ENCODE measurements at places on chromosomes 1 and 21.
A peak's percentile ranks its signal among the peaks of the same experiment; 100 is the strongest.

DNA sequence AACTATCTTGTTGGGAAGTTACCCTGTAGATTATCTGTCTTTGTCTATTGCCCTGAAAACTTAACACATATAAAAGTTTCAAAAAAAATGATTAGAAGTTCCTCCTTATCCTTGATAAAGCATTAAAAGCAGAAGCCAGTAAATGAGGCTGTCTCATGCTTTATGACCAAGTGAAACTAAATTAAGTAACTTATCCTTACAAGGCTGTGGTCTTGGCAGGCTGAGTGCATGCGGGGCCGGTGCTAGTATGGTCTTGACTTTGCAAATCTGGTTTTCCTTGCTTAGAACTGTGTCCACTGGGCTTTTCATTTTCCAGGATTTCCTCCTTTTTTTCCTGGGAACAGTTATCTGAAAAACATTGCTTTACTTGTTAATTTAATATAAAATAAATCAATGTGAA lies 43.1 kb downstream of the PCNX2 start:
- DNase-seq = no peak

GRCh38 chr1:200640963-200641401 lies 20.4 kb upstream of the KIF14 start:
- DNase-seq = no peak

- no peak for DNase-seq
Measured at GRCh38 chr1:91406773-91407389, 2.2 kb upstream of the HFM1 start.

DNA sequence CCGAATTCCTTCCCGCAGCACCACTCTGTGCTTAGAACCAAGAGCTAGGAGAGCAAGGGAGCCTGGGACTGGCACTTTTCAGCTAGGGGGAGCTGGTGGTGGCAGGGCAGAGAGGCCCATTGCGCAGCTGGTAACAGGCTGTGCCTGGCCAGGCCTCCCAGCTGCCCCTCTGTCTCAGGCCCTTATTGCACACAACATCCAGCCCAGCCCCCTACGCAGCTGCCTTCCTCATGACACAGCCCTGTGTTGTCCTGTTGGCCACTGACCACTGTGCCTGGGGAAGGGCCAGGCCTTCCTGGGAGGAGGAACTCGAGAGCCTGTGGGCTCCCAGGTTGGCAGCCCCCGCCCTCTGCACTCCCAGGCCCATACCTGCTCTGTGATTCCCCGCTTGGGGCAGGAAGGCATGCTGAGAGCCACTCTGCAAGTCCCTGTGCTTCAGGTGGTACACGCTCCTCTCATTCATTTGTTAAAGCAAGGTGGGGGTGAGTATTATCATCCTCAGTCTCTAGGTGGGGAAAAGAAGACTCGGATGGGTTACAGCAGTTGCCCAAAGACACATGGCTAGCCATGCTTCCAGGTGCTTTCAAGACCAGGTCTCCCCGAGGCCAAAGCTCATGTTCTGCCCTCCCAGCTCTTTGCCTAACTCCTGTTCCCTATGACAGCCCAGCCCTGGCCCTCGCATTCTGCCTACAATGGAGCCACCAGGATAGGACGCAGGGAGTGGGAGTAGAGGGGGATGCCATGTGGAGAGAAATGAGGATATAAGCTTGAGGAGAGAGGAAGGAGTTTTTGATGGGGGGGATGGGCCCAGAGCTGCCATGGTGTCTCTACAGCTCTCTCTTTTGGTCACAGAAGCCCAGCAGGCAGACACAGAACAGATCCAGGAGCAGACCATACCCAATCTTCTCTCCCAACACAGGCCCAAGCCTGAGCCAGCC lies 81.8 kb downstream of the TMEM53 start:
- no peak for DNase-seq

GRCh38 chr1:32960342-32960741 lies 4.3 kb downstream of the RNF19B start:
- DNase-seq = no peak

DNA sequence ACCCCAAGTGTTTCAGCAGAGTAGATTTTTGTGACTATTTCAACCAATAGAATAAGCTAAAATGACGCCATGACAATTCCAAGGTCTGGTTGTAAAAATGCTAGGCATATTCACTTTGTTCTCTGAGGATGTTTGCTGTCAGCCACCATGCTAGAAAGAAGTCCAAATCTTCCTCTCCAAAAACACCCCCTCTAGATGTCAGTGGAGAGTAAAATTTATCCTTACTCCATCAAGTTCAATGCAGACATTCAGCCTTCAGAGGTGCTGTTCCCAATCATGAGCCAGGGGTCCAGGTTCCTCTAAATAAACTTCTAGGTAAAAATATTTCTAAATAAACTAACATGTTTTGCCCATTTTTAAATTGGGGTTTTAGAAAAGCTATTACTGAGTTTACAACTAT lies 395.4 kb upstream of the ADAMTS5 start:
- DNase-seq = no peak

- DNase-seq = no peak
Measured at GRCh38 chr21:45991606-45992300, 10.2 kb downstream of the COL6A1 start.

DNA sequence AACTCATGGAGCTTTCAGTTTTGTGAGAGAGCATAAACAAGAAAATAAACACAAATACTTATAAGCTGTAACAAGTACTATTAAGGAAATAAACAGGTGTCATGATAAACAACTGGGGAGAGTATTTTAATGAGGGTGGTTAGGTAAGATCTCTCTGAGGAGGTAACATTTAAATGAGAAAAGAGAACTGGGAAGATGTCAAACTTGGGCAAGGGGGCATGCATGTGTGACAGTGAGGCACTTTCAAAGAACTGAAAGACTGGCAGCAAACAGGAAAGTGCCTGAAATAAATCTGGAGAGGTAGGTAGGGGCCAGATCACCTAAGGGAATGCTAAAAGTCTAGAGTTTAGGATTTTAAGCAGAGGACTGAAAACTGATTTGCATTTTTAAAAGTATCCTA lies 37.8 kb downstream of the NSL1 start:
- DNase-seq = no peak

DNA sequence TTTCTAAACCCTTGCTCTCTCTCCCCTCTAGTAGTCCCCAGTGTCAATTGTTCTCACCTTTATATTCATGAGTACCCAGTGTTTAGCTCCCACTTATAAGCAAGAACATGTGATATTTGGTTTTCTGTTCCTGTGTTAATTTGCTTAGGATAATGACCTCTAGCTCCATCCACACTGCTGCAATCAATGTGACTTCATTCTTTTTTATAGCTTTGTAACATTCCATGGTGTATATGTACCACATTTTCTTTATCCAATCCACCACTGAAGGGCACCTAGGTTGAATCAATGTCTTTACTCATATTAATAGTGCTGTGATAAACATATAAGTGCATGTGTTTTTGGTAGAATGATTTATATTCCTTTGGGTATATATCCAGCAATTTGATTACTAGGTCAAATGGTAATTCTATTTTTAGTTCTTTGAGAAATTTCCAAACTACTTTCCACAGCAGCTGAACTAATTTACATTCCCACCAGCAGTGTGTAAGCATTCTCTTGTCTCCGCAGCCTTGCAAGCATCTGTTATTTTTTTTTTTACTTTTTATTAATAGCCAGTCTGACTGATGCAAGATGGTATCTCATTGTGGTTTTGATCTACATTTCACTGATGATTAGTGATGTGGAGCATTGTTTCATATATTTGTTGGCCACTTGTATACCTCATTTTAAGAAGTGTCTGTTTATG lies 277.8 kb downstream of the LTN1 start:
- no peak for DNase-seq

DNA sequence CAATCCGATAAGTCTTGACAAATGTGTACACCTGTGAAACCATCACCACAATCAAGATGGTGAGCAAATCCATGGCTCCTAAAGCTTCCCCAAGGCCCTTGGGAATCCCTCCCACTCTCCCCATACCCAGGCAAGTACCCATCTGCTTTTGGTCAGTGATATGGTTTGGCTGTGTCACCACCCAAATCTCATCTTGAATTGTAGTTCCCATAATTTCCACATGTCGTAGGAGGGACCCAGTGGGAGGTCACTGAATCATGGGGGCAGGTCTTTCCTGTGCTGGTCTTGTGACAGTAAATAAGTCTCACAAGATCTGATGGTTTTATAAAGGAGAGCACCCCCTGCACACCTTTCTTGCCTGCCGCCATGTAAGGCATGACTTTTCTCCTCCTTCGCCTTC lies 14.6 kb upstream of the GUCA2B start:
- DNase-seq = no peak

DNA sequence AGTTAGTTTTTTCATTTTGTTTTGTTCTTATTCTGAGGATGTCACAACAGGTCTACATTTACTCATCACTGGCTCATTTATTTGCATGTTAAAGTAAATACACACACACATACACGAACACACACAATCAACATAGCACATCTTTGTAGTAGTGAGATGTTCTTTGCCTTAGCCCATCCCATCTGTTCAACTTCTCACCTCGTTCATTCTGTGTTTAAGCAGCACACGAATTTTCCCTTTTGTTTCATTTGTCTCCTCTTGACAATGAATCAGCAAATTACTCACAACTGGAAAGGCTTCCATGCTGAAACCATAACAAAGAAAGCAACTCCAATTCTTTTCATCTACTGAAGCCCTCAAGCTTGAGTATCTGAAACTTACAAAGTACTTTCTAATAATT lies 133.3 kb upstream of the CHRM3 start:
- no peak for DNase-seq

DNA sequence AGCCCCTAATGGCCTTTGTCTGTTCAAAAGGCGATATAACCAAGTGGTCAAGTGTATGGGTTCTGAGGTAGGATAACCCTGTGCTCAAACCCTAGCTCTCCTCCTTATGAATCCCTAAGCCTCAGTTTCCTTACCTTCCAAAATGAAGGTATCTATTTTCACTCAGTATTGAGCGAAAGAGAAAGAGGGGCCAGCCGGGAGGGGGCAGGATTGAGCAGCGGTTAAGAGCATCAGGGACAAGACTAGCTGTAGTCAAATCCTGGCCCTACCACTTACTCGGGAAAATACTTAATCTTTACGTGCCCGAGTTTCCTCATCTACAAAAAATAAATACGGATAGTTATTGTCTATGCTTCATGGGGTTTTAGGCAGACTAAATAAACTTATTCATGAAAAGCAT lies 25.7 kb downstream of the LY9 start:
- no peak for DNase-seq

- peak; percentile 2 for DNase-seq
Measured at GRCh38 chr21:41283211-41283818, 33.3 kb upstream of the FAM3B start.

- no peak for DNase-seq
Measured at GRCh38 chr1:228276901-228277490, 69.2 kb downstream of the OBSCN start.

GRCh38 chr1:205824180-205824579 lies 11.2 kb upstream of the SLC41A1 start:
- DNase-seq = no peak

GRCh38 chr21:15159382-15160020 lies 94.7 kb upstream of the NRIP1 start:
- no peak for DNase-seq

- DNase-seq = no peak
Measured at GRCh38 chr1:20558191-20558590, 5.8 kb downstream of the FAM43B start.

DNA sequence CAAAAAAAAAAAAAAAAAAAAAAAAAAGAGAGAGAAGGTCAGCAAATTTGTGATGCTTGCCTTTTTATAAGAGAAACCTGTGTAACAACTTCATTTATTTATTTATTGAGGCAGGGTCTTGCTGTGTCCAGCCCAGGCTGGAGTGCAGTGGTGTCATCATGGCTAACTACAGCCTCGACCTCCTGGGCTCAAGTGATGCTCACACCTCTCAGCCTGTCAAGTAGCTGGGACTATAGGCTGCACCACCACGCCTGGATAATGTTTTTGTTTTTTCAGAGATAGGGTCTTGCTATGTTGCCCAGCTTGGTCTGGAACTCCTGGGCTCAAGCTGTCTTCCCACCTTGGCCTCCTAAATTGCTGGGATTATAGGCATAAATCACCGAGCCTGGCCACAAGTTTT lies 42.4 kb downstream of the DHCR24 start:
- DNase-seq = no peak

DNA sequence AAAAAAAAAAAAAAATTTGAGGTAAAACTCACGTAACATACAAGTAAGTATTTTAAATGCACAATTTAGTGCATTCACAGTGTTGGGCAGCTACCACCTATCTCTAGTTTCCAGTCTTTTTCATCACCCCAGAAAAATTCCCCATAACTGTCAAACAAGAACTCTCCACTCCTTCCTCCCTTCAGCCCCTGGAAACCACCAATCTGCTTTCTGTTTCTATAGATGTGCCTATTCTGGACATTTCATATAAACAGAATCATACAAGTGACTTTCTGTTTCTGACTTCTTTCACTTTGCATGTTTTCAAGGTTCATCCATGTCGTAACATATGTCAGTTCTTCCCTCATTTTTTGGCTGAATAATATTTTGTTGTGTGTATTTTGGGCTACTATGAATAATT lies 24.9 kb upstream of the ETS2 start:
- DNase-seq = no peak

All from NCI-H2081 treated with DMSO at 0.1 percent for 48 hours (cell line).